ENCODE measurements at places on chromosomes 6 and 20. TPM values are rescaled to one million over a fixed set of nuclear protein-coding genes. Genes with fewer than 3 reads are reported as not detected.

Gene DACT2
- not detected for total RNA-seq

- no peak for DNase-seq
- no peaks in the 10 kb centered on the region for H3K27me3 ChIP-seq
- H3K27ac ChIP-seq: no peak overlapping the region
These were observed 153.2 kb downstream of the AIG1 start for GRCh38 chr6:143213859-143214376.

Gene BMP7
- 0.05 TPM for total RNA-seq

GRCh38 chr20:46638134-46638897 is 12.9 kb downstream of the SLC13A3 start:
- no peak overlapping the region for H3K4me3 ChIP-seq
- H3K4me1 ChIP-seq: no peaks in the 10 kb centered on the region
- no peaks in the 10 kb centered on the region for H3K36me3 ChIP-seq
- no peak overlapping the region for H3K27ac ChIP-seq
- no peaks in the 10 kb centered on the region for H3K27me3 ChIP-seq
- no peak for DNase-seq

DNA sequence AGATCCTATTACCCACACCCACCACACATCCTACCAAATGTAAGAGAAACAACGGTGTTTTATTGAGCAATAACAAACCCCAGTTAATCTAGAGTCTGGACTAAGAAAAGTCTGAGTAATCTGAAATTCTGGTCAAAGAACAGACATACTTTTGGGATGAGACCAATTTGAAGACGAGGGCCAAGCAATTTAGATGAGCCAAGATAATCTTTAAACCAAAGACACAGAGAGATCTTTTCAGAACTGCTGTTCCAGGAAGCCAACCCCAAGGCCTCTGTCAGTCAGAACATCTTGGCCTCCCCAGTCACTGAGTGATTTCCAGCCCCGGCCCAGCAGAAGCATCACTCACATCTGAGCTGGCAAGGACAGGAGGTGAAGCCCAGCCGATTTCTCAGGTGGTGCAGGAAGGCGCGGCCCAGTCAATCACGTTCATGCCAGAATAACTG is 118.5 kb upstream of the SYNDIG1 start:
- H3K4me3 ChIP-seq: no peak overlapping the region
- H3K27me3 ChIP-seq: no peaks in the 10 kb centered on the region
- DNase-seq: no peak
- H3K36me3 ChIP-seq: no peaks in the 10 kb centered on the region
- H3K4me1 ChIP-seq: no peaks in the 10 kb centered on the region

DNA sequence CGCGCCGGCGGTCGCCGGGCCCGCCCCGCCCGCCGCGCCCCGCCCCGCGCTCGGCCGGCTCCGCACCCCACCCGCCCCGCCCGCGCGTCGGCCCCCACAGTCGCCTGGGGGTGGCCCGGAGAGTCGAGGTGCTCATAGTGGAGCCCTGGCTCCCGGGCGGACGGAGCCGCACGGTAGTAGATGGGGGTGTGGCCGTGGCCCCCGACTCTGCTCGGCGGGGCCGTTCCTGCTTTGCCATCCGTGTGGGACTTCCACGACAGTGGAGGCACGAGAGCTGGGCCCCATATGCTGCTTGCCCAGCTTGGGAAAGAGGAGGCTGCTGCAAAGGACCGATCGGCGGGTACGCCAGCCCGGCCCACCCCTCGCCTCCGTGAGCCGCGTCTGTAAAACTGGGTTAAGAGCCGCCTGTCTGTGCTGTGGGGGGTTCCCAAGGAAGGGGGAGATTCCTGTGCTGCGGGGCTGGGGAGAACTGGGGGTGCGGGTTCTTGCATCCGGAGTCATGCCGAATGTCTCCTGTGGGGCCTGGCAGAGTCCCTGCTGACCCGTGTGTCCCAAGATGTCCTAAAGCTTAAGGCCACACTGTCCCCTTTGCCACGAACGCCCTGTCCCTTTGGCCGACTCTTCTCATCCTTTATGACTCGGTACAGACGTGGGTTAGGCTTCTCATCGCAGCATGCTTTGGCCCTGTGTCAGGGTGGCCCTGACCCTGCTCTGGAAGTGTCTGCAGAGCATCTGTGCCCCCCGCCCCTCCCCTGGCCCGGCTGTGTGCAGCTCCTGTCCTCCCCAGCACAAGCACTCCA is at the start of gene OPRL1:
OPRL1 (plus strand) TSS at position 70 of the 800 bp plus-strand sequence. CDS start 12,639 bp downstream, outside the sequence.
- H3K36me3 ChIP-seq: peaks cover under 1% of the 10 kb centered on the region
- peak within 1 kb of the TSS; percentile 83 for H3K4me3 ChIP-seq
- no peak for DNase-seq
- peak within 1 kb of the TSS; percentile 85 for H3K27ac ChIP-seq
- peaks cover 26% of the 10 kb centered on the region for H3K4me1 ChIP-seq
- H3K27me3 ChIP-seq: peaks cover 7% of the 10 kb centered on the region

- peaks cover 19% of the 10 kb centered on the region for H3K4me1 ChIP-seq
- H3K4me3 ChIP-seq: no peak overlapping the region
- H3K27ac ChIP-seq: peak overlapping the region; percentile 79
- DNase-seq: peak; percentile 78
These were observed 52.0 kb upstream of the MTHFD1L start for GRCh38 chr6:150813319-150813992.

GRCh38 chr20:46022411-46023147 is 6.4 kb upstream of the SLC12A5 start:
- peak overlapping the region; percentile 38 for H3K4me3 ChIP-seq
- DNase-seq: no peak
- H3K36me3 ChIP-seq: no peaks in the 10 kb centered on the region
- H3K4me1 ChIP-seq: no peaks in the 10 kb centered on the region

DNA sequence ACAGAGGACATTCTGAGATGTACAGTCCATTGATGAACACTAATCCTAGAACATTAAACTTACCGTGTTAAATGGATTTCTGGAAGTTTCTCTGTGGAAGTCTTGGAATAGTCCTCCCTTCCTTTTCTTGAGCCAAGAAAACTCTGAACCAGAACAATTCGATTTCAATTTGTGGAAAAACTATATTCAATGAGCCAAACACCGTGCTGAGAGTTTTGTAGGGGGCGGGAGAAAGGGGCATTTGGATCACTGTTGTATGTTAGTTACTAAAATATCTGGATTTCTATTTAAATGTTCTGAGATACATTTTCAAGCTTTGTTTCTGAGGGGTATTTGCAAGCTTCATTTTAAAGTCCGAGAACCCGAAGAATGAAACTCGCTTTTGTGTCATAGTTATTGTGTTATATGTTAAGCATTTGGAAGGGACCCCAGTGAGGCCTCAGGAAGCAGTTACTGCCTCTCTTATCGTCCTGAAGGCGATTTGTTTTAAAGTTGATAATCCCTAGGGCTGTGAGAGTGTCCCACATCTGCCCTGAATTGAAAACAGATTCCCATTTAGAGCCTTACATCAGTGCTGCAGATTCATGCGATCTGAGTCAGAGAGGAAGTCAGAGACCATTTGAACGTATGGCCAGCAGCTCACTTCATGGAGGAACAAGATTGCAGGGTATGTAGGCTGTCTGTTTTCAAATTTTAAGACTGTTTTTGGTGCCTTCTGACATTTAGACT is 70.8 kb upstream of the SASH1 start:
- no peaks in the 10 kb centered on the region for H3K27me3 ChIP-seq
- DNase-seq: no peak
- H3K4me1 ChIP-seq: no peaks in the 10 kb centered on the region
- H3K4me3 ChIP-seq: no peak overlapping the region

- H3K27ac ChIP-seq: peak overlapping the region; percentile 62
- peaks cover 3% of the 10 kb centered on the region for H3K36me3 ChIP-seq
- H3K4me3 ChIP-seq: peak overlapping the region; percentile 17
- peaks cover 20% of the 10 kb centered on the region for H3K4me1 ChIP-seq
These were observed 23.5 kb downstream of the TM9SF4 start for GRCh38 chr20:32132911-32133549.

Gene SIRPA
- total RNA-seq: 13.3 TPM

Gene FOXP4
- 41.6 TPM for total RNA-seq

Gene RPS18
- 5,774 TPM for total RNA-seq

Gene MAS1
- total RNA-seq: not detected

DNA sequence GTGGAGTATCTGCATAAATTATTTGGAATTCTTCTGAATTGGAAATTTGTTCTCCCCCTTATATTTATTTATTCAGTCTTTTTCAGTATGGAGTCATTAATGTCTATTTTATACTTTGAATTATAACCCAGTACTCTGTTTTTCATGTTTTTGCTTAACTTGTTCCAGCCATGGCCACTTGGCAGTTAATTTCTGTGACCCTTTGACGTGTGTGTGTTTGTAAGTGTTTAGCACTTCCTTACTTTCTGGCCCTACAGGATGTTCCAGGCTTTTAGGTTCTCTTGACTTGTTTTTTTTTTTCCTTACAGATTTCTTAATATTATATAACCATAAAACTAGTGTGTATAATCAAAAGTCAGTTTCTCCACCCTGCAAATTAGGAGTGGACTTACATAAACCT is 24.1 kb downstream of the ENPP1 start:
- H3K27ac ChIP-seq: no peak overlapping the region
- no peaks in the 10 kb centered on the region for H3K36me3 ChIP-seq
- no peak for DNase-seq
- no peaks in the 10 kb centered on the region for H3K4me1 ChIP-seq

DNA sequence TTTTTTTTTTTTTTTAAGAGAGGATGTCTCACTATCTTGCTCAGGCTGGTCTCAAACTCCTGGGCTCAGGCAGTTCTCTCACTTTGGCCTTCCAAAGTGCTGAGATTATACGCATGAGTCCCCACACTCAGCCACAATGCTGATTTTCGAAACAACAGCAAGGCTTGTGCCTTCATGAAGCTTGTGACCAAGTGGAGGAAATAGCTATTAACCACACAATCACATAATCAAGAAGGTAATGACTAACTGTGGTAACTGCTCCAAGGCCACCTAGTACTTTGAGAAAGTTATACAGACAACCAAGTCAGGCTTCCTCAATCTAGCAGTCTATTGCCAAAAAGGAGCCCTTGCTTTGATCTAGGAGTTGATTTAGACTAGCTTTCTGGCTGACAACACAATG is 46.3 kb downstream of the SOD2 start:
- peaks cover 4% of the 10 kb centered on the region for H3K4me1 ChIP-seq
- H3K27ac ChIP-seq: no peak overlapping the region
- H3K27me3 ChIP-seq: no peaks in the 10 kb centered on the region

DNA sequence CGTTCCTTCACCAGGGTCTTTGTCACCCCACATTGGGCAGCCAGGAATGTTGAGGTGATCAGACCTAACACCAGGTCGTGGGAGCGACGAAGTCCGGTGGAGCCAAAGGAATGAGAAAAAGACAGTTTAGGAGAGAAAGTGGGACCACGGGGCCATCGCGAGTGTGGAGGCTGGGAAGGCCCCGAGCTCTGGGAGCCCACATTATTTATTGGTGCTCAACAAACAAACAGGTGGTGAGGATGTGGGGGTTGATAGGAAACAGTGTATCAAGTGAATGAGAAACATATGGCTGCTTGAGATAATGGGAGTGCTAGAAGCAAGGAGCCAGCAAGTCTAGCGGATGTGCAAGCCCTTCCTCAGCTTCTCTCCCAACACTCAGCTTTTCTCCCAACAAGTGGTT is 287.1 kb upstream of the SGK1 start:
- no peak for DNase-seq
- H3K36me3 ChIP-seq: no peaks in the 10 kb centered on the region
- H3K4me3 ChIP-seq: no peak overlapping the region
- H3K27ac ChIP-seq: no peak overlapping the region

DNA sequence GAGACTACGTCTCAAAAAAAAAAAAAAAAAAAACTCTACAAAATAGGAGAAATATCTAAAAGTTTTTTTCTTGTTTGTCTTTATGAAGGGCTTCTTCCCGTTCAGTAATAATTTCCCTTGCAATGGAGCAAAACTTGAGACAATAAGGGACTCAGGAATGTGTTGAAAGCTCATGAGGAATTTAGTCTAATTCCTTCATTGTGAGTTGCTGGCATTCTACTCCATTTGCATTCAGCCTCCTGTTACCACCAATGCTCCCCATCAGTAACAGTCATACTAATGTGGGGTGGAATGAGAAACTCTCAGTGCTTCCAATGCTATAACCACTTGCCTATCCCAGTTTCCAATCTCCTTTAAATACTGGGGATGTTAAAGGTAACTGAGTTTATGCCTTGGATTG is 576.7 kb upstream of the AGPAT4 start:
- H3K36me3 ChIP-seq: no peaks in the 10 kb centered on the region
- no peaks in the 10 kb centered on the region for H3K27me3 ChIP-seq
- DNase-seq: no peak

DNA sequence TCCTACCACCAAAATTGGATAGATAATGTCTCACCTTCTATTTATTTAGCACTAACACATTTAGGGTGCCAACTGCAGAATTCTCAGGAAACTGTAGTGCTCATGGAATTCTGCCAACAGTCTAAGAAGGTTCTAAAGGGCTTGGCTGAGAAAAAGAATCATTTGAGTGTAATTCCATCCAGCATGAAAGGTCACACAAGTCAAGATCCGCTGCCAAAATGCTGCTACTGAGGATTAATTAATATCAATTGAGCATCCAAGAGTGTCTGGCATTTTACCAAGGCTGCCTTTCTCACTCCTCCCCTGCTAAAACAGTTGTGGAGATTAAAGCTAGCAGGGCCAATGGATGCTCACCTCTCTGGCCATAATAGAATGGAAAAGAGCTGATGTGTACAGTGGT is 112.7 kb downstream of the FHL5 start:
- no peaks in the 10 kb centered on the region for H3K36me3 ChIP-seq
- H3K4me3 ChIP-seq: no peak overlapping the region
- no peaks in the 10 kb centered on the region for H3K27me3 ChIP-seq
- H3K4me1 ChIP-seq: no peaks in the 10 kb centered on the region
- H3K27ac ChIP-seq: no peak overlapping the region
- no peak for DNase-seq

Gene GHRH
- not detected for total RNA-seq

- H3K27ac ChIP-seq: no peak overlapping the region
- H3K36me3 ChIP-seq: no peaks in the 10 kb centered on the region
- H3K4me3 ChIP-seq: no peak overlapping the region
These were observed 151.8 kb upstream of the PRND start for GRCh38 chr20:4569865-4570264.

DNA sequence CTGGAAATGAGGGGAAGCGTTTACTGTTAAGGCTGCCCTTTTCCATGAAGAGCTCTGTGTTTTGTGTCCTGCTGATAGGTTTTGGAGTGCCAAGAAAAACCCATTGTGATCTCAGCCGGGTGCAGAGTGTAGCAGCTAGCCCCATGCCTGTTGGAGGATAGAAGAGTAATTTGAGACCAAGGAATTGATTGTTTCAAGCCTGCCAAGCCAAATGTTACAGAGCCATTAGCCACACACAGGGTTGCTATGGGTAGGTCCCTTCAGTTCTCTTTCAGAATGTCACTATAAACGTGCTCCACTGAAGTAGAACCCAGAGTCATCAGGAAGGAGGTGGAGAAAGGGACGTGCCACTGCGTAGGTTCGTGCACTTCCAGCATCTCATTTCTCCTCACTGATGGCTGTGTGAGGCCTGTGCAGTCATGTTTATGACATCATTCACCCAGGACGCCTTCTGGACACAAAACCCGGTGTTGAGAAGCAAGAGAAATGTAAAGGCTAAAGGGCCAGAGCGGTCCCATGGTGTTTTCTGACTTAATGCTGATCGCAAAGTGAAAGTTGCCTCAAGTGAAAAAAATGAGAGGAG is 6.6 kb downstream of the GMPR start:
- H3K4me3 ChIP-seq: no peak overlapping the region
- no peaks in the 10 kb centered on the region for H3K27me3 ChIP-seq
- H3K4me1 ChIP-seq: no peaks in the 10 kb centered on the region
- no peak for DNase-seq
- no peak overlapping the region for H3K27ac ChIP-seq
- no peaks in the 10 kb centered on the region for H3K36me3 ChIP-seq
